Ovary (tissue), 10 donors: ENCODE measurements at places on chromosomes 2 and 18. TPM values are rescaled to one million over a fixed set of nuclear protein-coding genes. Genes with fewer than 3 reads are reported as not detected.

The SNRPD1 gene
- 52.0 TPM for total RNA-seq

The VWC2L gene
- total RNA-seq: not detected

DNA sequence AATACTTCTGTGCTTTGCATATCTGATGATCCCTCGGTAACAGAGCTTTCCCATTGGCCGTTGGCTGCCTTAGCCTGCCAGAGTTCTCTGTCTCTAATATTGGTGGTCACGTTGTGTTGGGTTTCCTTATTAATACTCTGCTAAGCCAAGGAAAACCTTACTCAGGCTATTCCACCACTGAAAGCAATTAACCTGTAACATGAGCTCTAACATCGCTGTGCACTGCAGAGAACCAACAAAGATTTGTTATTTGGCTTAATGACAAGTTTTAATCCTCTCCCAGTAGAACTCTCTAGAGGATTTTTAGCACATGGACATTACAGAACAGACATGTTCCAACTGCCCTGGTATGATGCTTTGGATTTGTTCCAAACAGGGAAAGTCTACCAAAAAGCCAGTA, 825.9 kb upstream of the POU3F3 start:
- no peaks in the 10 kb centered on the region for H3K27me3 ChIP-seq
- no peak overlapping the region for H3K4me3 ChIP-seq
- no peak overlapping the region for H3K27ac ChIP-seq
- DNase-seq: no peak

- peaks cover 2% of the 10 kb centered on the region for H3K4me1 ChIP-seq
- no peak for DNase-seq
- peak overlapping the region; percentile 76 for H3K4me3 ChIP-seq
- no peaks in the 10 kb centered on the region for H3K36me3 ChIP-seq
Measured at GRCh38 chr2:120251880-120252224, 800 bp upstream of the RALB start.

- no peak overlapping the region for H3K4me3 ChIP-seq
- DNase-seq: no peak
- H3K36me3 ChIP-seq: no peaks in the 10 kb centered on the region
- no peaks in the 10 kb centered on the region for H3K27me3 ChIP-seq
- H3K4me1 ChIP-seq: no peaks in the 10 kb centered on the region
Measured at GRCh38 chr18:63784787-63785452, 9.7 kb downstream of the SERPINB7 start.
